Stimulated activated naive CD4-positive, alpha-beta T cell treated with Interleukin-2 at 50 U/mL for 16 hours (primary cell): ENCODE measurements at places on chromosomes 11 and 22.

- no peak for DNase-seq
Measured at GRCh38 chr22:35039625-35040024, 26.3 kb upstream of the ISX start.

DNA sequence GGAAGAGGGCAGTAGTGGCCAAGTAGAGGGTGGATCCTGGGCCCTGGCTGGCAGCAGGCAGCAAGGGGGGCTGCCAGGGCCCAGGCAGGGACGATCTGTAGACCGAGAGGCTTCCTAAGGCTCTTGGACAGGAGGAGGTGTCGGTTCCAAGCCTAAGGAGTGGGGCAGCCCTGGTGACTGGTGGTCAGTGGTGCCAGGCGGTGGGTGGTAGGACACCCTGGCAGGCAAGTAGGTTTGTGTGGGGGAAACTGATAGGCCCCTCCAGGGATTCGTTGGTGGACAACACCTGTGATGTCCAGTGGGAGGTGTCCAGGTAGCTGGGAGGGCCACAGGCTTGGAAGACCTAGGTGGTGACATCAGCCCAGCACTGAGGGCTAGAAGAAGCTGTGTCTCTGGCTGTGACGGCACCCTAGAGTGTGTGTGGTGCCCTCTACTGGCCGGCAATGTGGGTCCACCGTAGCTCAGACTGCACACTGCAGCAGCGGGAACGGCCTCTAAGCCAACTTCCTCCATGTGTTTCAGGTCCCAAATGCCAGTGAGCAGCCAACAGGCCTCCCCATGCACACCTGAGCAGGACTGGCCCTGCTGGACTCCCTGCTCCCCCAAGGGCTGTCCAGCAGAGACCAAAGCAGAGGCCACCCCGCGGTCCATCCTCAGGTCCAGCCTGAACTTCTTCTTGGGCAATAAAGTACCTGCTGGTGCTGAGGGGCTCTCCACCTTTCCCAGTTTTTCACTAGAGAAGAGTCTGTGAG, 9.4 kb upstream of the SAMM50 start:
- peak; percentile 61 for DNase-seq

GRCh38 chr11:34682825-34683224, 61.9 kb downstream of the EHF start:
- no peak for DNase-seq

GRCh38 chr11:82932564-82932963, 31.0 kb downstream of the DDIAS start:
- no peak for DNase-seq

GRCh38 chr11:61918938-61919704, 1.8 kb upstream of the RAB3IL1 start:
- no peak for DNase-seq

DNA sequence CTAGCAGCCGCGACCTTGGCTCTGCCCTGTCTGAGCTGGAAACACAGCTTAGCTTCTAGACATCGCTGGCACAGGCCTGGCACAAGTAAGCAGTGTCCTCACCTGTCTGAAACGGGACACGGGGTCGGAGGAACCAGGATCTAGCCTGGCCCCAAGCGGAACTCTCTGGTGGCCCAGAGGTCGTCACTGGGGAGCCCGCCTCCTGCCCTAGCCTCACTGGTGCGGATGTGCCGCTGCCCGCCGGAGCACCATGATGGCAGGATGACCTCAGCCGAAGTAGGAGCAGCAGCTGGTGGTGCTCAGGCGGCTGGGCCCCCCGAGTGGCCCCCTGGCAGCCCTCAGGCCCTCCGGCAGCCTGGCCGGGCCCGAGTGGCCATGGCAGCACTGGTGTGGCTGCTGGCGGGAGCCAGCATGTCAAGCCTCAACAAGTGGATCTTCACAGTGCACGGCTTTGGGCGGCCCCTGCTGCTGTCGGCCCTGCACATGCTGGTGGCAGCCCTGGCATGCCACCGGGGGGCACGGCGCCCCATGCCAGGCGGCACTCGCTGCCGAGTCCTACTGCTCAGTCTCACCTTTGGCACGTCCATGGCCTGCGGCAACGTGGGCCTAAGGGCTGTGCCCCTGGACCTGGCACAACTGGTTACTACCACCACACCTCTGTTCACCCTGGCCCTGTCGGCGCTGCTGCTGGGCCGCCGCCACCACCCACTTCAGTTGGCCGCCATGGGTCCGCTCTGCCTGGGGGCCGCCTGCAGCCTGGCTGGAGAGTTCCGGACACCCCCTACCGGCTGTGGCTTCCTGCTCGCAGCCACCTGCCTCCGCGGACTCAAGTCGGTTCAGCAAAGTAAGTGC, 871 bp downstream of the SLC35E4 start:
- DNase-seq: no peak

DNA sequence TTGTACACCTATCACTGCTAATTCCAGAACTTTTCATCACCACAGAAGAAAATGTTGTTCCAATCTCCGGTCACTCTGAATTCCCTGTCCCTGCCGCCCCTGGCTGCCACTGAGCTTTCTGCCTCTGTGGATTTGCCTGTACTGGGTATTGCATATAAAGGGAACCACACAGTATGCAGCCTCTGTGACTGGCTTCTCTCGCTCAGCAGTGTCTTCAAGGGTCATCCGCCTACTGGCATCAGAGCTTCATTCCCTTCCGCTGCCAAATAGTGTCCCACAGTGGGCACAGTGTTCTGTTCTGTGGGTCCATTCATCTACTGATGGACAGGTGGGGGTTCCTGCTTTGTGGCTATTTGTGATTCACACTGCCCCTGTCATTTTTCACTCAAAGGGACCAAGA, 5.3 kb downstream of the DHCR7 start:
- no peak for DNase-seq

GRCh38 chr22:23110922-23111527, 30.8 kb downstream of the RSPH14 start:
- no peak for DNase-seq

GRCh38 chr11:95241681-95242081, 10.7 kb upstream of the SESN3 start:
- DNase-seq: no peak

GRCh38 chr11:33643167-33643824, 57.3 kb downstream of the C11orf91 start:
- DNase-seq: no peak

GRCh38 chr22:35616043-35616442, 1.1 kb downstream of the MB start:
- no peak for DNase-seq

DNA sequence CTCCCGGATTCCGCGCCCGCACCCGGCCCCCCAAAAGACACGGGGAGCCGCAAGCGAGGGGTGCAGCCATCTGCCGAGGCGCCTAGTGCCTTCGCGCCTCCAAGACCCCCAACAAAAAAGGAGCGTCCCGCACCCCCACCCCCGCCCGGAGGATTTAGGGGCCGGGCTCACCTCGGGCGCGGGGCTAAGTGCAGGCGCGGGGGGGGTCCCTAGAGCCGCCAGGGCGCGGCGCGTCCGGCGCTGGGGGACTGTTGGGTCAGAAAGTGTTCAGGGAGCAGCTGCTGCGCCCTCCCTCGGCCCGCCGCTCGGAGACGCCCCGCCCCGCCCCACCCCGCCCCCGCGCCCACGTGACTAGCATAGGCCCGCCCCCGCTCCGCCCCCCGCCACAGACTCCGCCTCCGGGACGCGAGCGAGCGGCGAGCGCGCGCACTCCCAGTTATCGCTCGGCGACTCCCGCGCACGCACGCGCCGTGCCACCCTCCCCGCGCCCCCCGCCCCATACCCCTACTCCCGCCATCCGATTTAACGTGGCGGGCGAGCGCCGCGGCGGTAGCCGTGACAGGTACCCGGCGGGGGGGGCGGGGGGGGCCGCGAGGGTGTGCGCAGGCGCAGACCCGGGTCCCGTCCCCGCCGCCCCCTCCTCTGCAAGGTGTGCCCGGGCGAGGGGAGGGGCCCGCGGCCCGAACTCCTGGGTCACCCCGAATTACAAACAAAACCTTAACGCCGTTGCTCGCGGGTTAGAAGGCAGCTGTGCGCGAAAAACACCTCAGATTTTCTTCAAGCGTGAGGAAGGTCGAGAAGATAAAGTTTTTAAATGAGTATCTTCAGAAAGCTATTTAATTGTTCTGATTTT, 56.2 kb downstream of the KCNJ4 start:
- DNase-seq: peak; percentile 62

- DNase-seq: no peak
Measured at GRCh38 chr11:109606256-109606655, 184.3 kb downstream of the C11orf87 start.

DNA sequence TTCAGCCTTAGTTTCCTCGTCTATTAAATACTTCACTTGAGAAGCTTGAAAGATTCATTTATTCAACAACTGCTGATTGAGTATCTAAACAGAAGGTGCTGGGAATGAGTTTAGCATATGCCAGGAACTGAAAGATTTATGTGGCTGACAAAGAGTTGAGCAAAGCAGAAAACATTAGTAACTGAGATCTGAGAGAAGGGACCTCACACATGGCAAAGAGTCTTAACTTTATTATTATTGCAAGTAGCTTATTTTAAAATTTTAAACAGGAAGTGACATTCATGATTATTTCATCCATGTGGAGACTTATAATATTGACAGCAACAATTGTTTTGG, 133.6 kb downstream of the CASP12 start:
- no peak for DNase-seq

DNA sequence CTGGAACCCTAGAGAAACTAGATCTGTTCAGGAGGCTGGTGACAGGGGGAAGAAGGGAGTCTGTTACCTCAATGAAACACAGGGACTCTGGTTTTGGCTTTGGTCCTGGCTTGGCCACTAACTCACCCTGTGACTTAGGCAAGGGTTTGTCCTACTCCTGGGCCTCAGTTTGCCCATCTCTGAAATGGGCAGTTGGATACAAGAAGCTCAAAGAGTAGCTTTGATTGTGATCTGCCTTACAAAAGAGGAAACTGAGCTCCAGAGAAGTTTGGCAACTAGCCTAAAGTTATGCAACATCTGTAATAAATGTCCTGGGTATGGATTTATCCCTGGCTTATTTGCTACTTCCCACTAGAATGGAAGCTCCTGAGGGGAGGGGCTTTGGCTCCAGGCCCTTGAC, 24.0 kb upstream of the LMO1 start:
- no peak for DNase-seq

- DNase-seq: no peak
Measured at GRCh38 chr11:57174656-57175055, 7.1 kb upstream of the LRRC55 start.

DNA sequence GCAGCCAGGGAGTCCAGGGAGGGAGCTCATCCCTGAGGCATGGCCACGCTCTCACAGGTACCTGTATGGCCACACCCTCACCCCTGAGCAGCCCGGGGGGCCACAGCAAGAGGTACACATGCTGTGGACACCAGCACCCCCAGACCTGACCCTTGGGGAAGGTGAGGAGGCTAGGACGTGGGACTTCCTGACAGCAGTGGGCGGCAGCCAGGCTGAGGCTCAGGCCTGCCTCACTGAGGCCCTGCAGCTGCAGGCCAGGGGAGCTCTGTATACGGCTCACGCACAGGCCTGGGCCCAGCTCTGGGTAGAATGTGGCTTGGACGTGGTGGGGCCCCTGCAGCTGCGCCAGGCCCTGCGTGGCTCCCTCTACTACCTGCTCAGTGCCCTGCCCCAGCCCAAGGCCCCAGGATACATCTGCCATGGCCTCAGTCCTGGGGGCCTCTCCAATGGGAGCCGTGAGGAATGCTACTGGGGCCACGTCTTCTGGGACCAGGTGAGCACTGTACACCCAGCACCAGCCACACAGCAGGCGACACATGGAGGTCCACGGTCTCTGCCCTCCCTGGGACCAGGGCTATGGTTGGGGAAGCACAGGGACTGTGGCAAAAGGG, 1.8 kb downstream of the PGGHG start:
- DNase-seq: no peak

- DNase-seq: peak; percentile 71
Measured at GRCh38 chr11:59753650-59754493, 1.3 kb upstream of the STX3 start.

DNA sequence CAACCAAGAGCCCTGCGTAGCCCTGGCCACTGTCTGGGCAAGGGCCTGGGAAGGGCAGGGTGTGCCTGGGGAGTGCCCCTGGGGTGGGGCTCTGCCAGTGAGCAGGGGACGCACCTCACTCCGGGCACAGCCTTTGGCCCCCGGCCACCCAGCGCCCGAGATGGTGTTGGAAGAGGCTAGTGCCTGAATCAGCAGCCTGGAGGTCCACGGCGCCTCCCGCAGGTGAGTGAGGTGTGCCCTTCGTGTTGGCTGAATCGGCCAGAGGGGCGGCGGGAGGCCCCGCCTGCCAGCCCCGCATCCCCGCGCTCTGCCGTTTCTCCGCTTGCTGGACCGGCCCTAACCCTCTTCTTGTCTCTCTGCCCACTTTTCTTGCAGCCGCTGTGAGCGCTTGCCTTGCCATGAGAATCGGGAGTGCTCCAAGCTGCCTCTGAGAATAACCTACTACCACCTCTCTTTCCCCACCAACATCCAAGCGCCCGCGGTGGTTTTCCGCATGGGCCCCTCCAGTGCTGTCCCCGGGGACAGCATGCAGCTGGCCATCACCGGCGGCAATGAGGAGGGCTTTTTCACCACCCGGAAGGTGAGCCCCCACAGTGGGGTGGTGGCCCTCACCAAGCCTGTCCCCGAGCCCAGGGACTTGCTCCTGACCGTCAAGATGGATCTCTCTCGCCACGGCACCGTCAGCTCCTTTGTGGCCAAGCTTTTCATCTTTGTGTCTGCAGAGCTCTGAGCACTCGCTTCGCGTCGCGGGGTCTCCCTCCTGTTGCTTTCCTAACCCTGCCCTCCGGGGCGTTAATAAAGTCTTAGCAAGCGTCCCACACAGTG, 60.1 kb downstream of the FBLN1 start:
- DNase-seq: no peak

DNA sequence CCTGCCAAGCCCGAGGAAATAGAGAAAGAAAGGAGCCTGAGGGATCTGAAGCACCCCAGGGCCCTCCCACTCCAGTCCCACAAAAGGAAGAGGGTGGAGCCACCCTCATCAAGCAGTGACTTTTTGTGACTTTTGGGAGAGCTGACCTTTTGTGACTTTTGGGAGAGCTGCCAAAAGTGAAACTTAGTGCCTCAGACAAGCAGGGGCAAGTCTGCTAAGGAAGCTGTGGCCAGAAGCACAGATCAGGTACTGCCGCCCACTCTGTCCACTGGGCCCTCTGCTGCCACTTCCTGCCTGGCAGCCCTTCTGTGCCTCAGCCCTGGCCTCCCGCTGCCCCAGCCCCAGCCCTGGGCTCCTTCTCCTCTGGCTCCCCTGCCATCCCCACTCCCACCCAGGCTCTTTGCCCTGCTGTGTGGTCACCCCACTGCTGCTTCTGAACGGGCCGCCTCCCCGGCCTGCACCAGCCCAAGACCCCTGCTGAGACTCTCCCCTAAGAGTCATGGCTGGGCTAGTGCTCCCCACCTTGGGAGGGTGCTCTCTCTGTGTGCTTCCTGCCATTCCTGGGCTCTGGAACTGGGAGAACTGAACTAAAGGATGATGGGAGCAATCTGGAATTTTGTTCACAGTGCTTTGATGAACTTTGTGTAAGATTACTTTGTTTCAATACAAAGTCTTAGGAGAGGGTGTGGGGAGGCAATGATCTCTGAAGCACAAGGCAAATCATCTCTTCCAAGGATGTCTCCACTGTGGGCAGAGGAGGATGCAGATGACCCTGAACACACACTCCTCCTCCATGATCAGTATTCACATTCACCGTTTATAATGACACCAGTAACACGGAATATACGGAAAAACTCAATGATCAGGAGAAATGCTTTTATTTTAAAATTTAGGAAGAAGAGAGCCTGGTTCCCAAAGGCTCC, at the start of gene APOBEC3H:
Gene APOBEC3H, plus strand, starts transcription at position 147 of the 923 bp plus-strand sequence. CDS start 3,035 bp downstream, outside the sequence.
- DNase-seq: no peak
